ENCODE measurements at places on chromosomes 13 and 19.

- no peak for DNase-seq
Observed at GRCh38 chr19:54114340-54115108, 933 bp downstream of the TFPT start.

DNA sequence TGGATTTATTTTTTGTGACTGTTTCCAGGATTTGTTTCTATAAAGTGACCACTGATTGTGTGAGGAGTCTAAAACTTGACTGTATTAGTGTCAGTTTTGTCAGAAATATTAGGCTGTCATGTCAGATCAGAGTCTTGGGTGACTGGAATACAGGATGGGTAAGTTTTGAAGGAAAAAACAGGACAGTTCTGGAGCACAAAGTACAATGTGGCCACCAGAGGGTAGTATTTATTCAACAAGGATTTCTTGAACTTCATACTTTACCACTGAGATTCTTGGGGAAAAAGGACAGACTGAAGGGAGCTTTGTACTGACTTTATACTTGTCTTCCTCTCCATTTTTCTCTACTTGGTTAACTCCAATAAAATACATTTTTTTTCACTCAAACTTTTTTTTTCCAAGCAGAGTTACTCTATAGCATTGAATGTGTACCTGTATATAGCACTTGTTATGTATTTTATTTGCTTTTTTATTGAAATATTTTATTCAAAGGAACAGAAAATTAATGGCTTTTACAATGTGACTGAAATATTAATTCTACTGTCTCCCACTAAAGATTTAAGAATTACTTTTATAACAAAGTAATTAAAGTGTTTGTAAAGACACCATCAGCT, 51.1 kb downstream of the LMO7 start:
- no peak for DNase-seq

GRCh38 chr13:50543782-50544181, 299.7 kb downstream of the DLEU7 start:
- DNase-seq, result no peak

DNA sequence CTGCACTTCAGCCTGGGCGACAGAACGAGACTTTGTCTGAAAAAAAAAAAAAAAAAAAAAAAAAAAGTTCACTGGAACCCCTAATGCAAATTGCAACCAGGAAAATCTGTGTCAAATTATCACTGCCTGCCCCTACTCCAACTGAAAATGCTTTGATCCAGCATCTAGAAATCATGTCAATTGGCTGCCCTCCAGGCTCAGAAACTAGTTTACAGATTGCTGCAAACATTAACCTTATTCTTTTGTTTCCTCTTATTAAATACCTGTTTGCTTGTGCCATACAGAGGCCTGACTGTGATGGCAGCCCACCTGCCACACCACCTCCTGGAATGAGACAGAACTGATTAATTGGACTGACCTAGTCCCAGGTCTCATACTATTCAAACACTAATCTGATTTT, 18.6 kb upstream of the AKT2 start:
- no peak for DNase-seq

- no peak for DNase-seq
Observed at GRCh38 chr13:34300559-34300958, 482.6 kb downstream of the RFC3 start.

- DNase-seq, result no peak
Observed at GRCh38 chr19:5545051-5545450, 22.7 kb downstream of the TINCR start.

DNA sequence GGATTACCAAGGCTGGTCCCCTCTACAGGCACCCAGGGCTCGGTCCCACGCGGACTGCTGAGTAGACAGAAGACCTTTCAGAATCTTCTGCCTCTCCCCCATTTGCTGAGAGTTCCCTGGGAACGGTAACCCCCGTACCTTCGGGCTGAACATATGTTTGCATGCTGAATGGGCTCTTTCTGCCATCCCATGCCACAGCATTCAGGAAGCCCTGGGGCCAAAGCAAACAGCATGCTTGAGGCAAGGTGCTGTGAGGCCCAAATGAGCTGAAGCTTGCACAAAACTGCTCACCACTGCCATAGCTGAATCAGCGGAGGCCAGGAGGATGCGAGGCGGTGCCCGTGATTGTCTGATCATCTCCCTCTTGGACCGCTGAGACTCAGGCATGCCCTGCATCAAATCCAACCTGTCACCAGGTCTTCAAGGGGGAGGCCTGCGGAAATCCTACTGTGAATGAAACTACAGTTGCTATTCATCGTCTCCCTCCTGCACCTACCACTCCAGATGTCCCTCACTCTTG, 16.3 kb upstream of the C19orf12 start:
- no peak for DNase-seq

DNA sequence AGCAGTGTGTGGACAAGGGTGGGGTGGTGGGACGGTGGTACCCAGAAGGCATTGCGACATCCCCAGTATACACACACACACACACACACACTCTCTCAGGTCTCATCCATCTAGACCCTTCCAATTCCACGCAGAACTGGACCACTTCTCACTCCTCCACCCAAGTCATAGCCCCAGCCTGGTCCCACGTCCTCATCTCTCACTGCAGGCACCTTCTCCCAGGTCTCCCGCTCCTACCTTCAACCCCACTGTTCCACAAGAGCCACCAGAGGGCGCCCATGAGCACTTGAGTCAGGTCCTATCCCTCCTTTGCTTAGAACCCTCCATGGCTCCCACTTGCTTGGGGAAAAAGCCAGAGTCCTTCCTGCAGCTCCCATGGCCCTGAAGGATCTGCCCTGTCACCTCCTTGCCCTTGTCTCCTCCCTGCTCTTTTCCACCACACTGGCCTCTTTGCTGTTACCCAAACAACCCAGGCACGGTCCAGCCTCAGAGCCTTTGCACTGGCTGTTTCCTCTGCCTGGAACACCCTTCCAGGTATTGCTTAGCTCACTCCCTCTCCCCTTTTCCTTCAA, 62.6 kb downstream of the IER2 start:
- DNase-seq, result peak; percentile 47

GRCh38 chr13:103078158-103078557, 11.9 kb upstream of the SLC10A2 start:
- DNase-seq, result no peak

GRCh38 chr19:31256593-31256960, 92.7 kb downstream of the TSHZ3 start:
- DNase-seq, result no peak

GRCh38 chr19:12703046-12703445, 6.6 kb upstream of the FBXW9 start:
- no peak for DNase-seq

GRCh38 chr13:110485604-110486003, 75.9 kb downstream of the RAB20 start:
- DNase-seq, result no peak

DNA sequence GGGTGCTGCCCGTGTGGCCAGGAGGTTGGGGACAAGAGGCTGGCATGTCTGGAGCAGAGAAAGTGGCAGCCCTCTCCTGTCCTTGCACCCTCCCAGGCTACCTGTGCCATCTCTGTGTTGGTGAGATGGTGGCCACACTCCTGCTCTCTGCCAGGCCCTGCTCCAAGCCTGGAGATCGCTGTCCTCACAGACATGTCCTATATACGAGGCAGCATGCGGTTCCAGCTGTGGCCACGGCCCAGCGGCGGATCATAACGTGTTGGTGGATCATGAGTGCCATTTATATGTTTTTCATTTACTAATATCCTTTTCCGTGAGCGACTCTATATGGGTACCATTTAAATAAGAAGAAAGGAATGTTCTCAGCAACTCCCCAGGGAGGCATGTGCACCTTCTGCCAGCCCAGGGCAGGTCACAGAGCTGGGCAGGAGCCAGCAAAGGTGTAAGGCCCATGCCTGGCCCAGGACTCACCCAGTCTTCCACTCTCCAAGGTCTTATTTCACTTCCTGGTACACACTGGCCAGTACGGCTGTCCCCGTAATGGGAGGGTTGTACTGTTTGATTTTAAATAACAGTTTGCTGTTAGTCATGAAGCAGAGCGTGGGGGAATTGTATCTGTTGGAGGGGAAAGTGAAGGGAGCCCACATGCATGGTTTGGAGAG, 47.2 kb upstream of the LDLR start:
- no peak for DNase-seq

DNA sequence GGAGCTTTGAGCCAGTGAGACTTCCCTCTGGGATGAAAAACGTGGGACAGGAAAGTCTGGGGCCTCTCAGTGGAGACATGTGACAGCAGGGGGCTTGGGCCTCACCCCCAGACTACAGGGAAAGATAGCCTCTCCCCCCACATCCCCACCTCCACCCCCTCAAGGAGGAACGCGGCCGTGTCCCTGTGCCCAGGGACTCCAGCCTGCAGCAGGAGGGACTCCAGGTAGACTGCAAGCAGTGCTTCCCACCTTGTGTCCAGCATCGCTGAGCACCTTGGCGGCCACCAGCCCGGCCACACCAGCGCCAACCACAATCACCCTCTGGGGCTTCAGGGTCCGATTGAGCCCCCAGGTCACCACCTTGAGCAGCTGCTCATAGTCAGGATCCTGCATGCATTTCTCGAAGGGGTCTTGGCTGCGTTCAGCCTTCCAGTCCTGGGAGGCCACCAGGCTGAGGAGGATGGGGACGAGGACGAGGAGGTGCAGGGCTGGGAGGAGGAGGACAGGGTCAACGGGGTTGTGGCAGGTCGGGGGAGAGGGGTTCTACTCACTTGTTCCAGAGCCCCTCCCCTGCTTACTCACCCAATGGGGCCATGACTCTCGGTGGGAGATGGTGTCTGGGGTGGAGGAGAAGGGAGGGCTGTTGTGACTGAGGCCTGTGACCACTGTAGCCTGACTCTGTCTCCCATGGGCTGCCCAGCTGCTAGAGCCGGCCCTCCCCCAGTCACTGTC, 955 bp downstream of the IL4I1 start:
- DNase-seq, result no peak

DNA sequence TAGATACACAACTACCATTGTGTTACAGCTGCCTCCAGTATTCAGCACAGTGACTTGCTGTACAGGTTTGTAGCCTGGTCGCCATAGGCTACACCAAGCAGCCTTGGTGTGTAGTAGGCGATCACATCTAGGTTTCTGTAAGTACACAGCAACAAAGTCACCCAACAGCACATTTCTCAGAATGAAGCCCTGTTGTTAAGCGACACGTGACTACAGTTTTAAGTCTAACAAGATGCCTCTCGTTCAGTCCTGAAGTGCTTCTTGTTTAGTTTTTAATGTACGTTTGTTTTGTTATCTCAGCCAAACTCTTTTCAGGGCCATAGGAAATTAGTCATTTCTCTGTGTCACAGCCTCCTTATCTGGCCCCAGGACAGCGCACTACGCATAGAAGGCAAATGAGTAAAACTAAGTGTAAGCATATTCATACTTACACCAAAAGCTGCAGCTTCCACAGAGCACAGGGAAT, 50.0 kb upstream of the GPR183 start:
- no peak for DNase-seq

GRCh38 chr19:43481701-43482100, 16.3 kb upstream of the LYPD3 start:
- no peak for DNase-seq

DNA sequence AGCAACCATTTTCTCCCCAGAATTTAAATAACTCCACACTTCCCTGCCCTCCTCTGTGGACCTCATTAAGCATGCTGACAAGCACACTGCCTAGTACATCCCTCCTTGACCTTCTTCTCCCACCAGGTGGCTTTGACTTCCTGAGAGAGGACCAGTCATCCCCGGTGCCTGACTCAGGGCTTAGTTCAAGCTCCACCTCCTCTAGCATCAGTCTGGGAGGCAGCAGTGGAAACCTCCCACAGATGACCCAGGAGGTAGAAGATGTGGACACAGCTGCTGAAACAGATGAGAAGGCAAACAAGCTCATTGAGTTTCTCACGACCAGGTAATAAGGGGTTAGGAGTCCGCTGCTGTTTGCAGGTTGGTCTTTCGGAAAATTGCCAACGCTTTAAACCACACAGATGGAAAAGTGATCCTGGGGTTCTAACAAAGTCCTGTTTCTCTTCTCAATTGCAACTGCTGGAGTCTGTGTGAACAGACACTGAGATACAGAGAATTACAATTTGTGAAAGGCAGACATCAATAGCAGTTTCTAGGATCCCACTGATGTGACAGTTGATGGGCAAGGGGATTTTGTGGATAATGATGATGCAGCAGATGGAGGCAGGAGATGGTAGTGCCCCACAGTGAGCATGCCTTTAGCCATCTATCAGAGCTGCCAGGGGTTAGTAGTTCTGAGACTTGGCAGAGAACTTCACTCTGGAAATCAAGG, 86.7 kb downstream of the ZAR1L start:
- DNase-seq, result no peak

GRCh38 chr13:106246666-106247188, 288.7 kb downstream of the EFNB2 start:
- DNase-seq, result no peak

GRCh38 chr19:4431296-4431695, 26.3 kb downstream of the UBXN6 start:
- no peak for DNase-seq

GRCh38 chr19:2337329-2337707, 8.8 kb downstream of the SPPL2B start:
- no peak for DNase-seq

DNA sequence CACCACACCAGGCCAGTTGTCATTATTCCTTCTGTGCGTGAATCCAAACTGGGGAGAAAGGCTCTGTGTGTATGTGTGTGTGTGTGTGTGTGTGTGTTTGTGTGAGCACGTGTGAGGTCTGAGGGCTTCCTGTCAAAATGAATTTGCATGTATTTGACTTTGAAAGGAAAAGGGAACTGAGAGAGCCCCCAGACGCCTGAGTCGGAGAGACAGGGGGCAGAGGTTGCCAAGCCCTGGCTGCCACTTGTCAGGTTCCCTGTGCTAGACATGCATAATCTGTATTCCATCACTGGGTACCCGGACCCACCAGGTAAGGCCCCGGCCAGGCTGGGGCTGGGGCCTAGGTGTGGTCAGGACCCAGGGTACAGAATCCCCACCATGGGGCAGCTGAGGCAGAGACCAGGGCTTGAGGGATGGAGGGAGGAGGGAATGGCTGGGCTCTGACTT, at the start of gene CLEC17A:
Gene CLEC17A (plus strand): TSS at position 191 of the 447 bp plus-strand sequence. CDS start 77 bp downstream, at position 268.
- peak; percentile 82 for DNase-seq

DNA sequence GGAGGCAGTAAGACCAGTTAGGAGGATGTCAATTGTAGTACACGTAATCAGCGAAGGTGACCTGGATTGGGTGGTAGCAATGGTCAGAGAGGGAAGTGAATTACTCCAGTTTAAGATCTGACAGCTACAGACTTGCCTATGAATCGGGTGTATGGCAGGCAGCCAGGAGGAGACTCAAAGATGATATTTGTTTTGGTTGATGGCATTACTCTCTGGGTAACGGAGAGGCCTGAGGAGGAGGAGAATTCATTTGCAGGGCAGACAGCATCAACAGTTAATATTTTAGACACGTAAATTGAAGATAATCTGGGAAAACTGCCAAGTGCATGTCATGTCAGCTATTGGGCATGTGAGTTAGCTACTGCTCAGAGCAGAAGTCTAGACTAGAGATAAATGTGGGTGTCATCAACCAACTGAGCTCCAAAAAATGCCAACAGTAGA, 109.2 kb downstream of the SGCG start:
- no peak for DNase-seq

- no peak for DNase-seq
Observed at GRCh38 chr13:113205428-113205931, 3.0 kb downstream of the PCID2 start.

- no peak for DNase-seq
Observed at GRCh38 chr13:53873558-53873957, 844.9 kb downstream of the OLFM4 start.

- no peak for DNase-seq
Observed at GRCh38 chr19:14015524-14016035, 9.5 kb upstream of the RFX1 start.

- no peak for DNase-seq
Observed at GRCh38 chr13:38685974-38686576, 802 bp upstream of the FREM2 start.

- DNase-seq, result no peak
Observed at GRCh38 chr19:46515879-46516350, 20.2 kb upstream of the PNMA8B start.
